B cell (primary cell): ENCODE measurements at places on chromosomes 7 and 10. TPM values are rescaled to one million over a fixed set of nuclear protein-coding genes. Genes with fewer than 3 reads are reported as not detected.

DNA sequence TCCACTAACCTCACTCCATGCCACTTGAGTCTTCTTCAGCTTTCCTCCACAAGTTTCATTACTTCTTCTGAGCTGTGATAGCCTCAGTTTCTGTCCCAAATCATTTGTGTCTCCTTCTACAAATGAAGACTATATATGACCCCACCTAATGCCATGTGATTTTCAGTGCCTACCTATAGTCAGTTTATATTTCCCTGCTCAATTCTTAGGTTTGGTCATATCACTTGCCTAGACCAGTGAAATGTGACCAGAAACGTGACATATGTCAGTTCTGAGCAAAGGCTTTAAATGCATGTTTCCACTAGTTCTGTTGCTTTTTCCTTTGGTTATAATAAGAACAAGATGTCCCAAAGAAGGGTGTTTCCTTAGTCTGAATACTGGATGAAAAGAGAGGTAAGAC is 24.6 kb upstream of the REEP3 start:
- H3K27me3 ChIP-seq = no peaks in the 10 kb centered on the region
- H3K4me3 ChIP-seq = no peak overlapping the region

DNA sequence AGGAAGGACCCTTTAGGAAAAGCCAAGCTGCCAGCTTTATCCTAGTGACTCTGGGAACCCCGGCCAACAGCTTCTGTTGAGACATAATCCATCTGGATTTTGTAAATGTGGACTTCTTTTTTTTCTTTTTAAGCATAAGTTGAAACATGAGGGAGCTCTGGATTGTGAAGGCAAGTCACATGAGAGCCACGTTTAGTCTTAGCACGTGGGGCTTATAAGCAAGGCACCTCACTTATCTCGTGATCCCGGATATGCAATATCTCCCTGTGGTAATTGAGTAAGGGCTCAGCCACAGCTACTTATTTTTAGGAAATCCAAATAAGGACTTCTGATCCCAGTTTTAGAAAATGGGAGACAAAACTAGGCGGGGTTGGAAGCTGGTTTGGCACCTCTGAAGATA is 111.2 kb upstream of the PTN start:
- no peak for DNase-seq
- H3K27ac ChIP-seq = no peak overlapping the region
- no peaks in the 10 kb centered on the region for H3K27me3 ChIP-seq
- no peak overlapping the region for H3K4me3 ChIP-seq
- H3K36me3 ChIP-seq = no peaks in the 10 kb centered on the region
- H3K4me1 ChIP-seq = no peaks in the 10 kb centered on the region

DNMBP gene
- total RNA-seq = 22.6 TPM in 2 replicates

GRCh38 chr7:3197567-3198213 is 103.4 kb upstream of the SDK1 start:
- no peak for DNase-seq
- no peaks in the 10 kb centered on the region for H3K36me3 ChIP-seq
- no peaks in the 10 kb centered on the region for H3K27me3 ChIP-seq
- H3K27ac ChIP-seq = no peak overlapping the region
- H3K4me1 ChIP-seq = no peaks in the 10 kb centered on the region

RGR gene
- total RNA-seq = not detected in 2 replicates

- no peaks in the 10 kb centered on the region for H3K36me3 ChIP-seq
- no peak overlapping the region for H3K4me3 ChIP-seq
- no peaks in the 10 kb centered on the region for H3K4me1 ChIP-seq
Observed at GRCh38 chr7:81053623-81054022, 134.8 kb upstream of the SEMA3C start.
